ENCODE measurements at places on chromosomes 4 and X. TPM values are rescaled to one million over a fixed set of nuclear protein-coding genes. Genes with fewer than 3 reads are reported as not detected.

Gene VSIG1
- 1.7 TPM for total RNA-seq

Gene PCDH19
- total RNA-seq = 0.89 TPM

Gene CDS1
- 20.3 TPM for total RNA-seq

Gene FGFR3
- total RNA-seq = 17.4 TPM

Gene ZNF732
- 41.6 TPM for total RNA-seq

Gene CFAP47
- total RNA-seq = 0.47 TPM

Gene CMC4
- total RNA-seq = 9.9 TPM

Gene IL2RG
- total RNA-seq = not detected

Gene DNAAF6
- total RNA-seq = not detected

Gene CSAG1
- not detected for total RNA-seq

- H3K4me3 ChIP-seq = no peak overlapping the region
- H3K4me1 ChIP-seq = peaks cover 20% of the 10 kb centered on the region
- H3K36me3 ChIP-seq = no peaks in the 10 kb centered on the region
- H3K27me3 ChIP-seq = no peaks in the 10 kb centered on the region
- no peak for DNase-seq
Measured at GRCh38 chr4:78568640-78569305, 17.2 kb downstream of the ANXA3 start.

DNA sequence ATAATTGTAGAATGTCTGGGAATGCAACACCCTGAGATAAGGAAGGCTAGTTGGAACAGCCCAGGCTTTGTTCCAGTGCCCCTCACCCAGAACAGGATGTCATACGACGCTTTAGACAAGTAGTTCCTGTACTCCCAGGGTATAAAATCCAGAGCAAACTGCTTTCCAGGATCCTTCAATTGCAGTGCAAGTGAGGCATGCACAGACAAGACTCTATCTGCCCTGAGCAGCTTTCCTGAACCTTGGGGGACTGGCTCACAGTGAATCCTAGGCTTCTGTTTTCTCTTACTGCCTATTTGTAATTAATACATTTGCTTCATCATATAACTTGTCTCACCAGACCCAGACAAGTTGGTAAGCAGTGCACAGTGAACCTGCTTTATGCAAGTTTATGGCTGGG, 48.4 kb upstream of the IL9R start:
- H3K27me3 ChIP-seq = no peaks in the 10 kb centered on the region
- no peaks in the 10 kb centered on the region for H3K4me1 ChIP-seq
- no peaks in the 10 kb centered on the region for H3K36me3 ChIP-seq
- DNase-seq = no peak

DNA sequence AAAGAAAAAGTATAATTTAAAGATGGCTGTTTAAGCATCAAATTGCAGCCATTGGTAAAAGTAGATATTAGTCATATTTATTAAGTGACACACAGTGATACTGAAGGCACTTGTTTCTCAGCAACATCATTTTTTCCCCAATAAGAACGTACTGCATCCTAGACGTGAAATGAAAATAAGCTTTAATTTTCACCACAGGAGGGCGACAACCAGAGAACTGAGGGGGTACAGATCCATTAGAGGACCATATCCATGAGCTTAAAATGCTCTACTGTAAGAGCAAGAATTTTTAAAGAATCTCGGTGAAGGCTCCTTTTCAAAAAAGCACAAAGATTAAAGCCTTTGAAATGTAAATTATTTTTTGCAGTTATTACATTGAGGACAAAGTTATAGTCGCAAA, 33.4 kb downstream of the FRG1 start:
- no peaks in the 10 kb centered on the region for H3K36me3 ChIP-seq
- peak; percentile 42 for DNase-seq
- 0 out of 2 replicates have a peak, but pooled peaks cover 3% of the 10 kb centered on the region for H3K4me1 ChIP-seq

- no peaks in the 10 kb centered on the region for H3K36me3 ChIP-seq
- H3K27me3 ChIP-seq = no peaks in the 10 kb centered on the region
- H3K4me3 ChIP-seq = no peak overlapping the region
- no peak overlapping the region for H3K27ac ChIP-seq
- DNase-seq = no peak
Measured at GRCh38 chrX:39857780-39858179, 240.0 kb downstream of the BCOR start.

DNA sequence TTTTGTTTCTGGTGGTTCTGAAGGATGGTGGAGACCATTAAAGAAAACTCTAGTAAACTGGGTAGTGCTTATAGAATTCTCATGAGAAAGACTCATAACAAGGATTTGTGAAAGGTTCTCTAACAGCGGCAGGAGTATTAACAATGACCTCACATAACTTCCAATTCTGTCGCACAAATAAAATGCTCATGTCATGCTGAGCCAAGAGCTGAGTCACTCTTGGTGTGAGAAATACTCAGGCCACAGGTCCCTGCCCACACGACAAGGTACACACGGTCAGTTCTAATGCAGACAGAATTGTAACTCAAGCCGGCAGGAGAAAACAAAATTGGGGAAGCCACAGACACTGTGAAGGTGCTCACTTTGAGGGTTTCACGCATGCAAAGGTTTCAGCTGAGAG, 34.4 kb upstream of the C4orf50 start:
- no peak overlapping the region for H3K27ac ChIP-seq
- H3K36me3 ChIP-seq = no peaks in the 10 kb centered on the region
- H3K4me3 ChIP-seq = no peak overlapping the region
- no peaks in the 10 kb centered on the region for H3K4me1 ChIP-seq
- no peak for DNase-seq
- H3K27me3 ChIP-seq = no peaks in the 10 kb centered on the region

DNA sequence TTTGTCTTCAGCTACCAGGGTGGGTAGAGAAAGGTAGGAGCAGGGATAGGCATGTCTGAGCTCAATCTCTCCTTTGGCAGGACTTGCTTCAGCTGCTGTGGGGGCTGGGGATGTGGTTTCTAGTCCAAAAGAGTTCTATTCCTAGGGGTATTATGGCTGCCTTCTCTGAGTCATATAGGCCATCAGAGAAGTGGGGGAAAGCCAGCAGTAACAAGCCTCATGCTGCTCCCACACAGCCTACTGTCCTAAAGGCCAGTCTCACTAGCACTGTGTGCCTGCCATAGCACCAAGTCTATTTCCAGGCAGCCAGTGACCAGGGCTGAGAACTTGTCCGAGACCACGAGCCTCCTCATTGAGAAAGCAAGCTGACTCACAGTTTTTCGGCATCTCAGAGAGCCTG, 270.6 kb downstream of the DCAF12L2 start:
- no peak overlapping the region for H3K4me3 ChIP-seq
- H3K4me1 ChIP-seq = no peaks in the 10 kb centered on the region
- no peak for DNase-seq

DNA sequence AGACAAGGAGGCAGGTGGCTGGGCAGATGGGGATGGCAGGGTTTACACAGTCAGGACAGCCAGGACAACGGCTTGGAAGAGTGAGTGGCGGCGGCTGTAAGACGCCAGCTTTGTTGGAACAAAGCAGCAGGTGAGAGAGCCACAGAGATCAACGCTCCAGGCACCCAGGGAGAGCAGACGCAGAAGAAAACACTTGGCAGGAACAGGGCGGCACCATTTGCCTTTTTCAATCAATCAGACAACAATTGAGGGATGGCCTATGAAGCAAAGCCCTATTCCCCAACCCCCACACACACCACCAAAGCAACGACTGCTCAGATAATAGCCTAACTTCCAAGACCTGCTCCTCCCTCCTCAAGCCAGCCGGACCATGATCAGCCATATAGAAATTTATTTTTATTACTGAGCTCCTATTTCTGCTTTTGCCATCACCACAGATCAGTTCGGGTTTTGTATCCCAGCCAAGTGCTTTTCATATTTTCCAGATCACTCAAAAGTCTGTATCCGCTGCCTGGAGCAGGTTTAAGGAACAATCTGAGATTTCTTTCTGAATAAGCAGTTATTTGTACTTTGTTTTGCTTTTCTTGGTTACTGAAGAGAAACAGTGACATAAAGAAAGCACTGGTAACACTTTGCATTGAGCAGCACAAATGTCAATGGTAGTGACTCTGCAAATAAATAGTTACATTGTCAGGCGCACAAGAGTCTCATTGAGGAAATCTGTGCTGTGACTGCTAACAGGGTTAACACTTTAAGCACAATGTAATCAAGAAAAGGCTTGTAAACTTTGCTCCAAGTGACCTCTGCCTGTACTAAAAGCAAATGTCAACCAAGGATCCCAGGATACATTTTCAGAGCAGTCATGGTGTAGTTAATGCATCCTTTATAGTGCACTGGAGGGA, 81.8 kb upstream of the RBPJ start:
- no peaks in the 10 kb centered on the region for H3K27me3 ChIP-seq
- H3K4me1 ChIP-seq = peaks cover 17% of the 10 kb centered on the region
- H3K36me3 ChIP-seq = no peaks in the 10 kb centered on the region
- H3K4me3 ChIP-seq = peak overlapping the region; percentile 12
- H3K27ac ChIP-seq = peak overlapping the region; percentile 65

- DNase-seq = no peak
- no peaks in the 10 kb centered on the region for H3K27me3 ChIP-seq
- H3K27ac ChIP-seq = no peak overlapping the region
- H3K36me3 ChIP-seq = no peaks in the 10 kb centered on the region
- H3K4me3 ChIP-seq = no peak overlapping the region
Measured at GRCh38 chr4:151808120-151808529, 47.3 kb upstream of the GATB start.

- no peak for DNase-seq
- no peak overlapping the region for H3K27ac ChIP-seq
- no peaks in the 10 kb centered on the region for H3K27me3 ChIP-seq
- H3K4me3 ChIP-seq = no peak overlapping the region
- H3K4me1 ChIP-seq = no peaks in the 10 kb centered on the region
Measured at GRCh38 chrX:148229801-148230303, 248.7 kb downstream of the FMR1NB start.

DNA sequence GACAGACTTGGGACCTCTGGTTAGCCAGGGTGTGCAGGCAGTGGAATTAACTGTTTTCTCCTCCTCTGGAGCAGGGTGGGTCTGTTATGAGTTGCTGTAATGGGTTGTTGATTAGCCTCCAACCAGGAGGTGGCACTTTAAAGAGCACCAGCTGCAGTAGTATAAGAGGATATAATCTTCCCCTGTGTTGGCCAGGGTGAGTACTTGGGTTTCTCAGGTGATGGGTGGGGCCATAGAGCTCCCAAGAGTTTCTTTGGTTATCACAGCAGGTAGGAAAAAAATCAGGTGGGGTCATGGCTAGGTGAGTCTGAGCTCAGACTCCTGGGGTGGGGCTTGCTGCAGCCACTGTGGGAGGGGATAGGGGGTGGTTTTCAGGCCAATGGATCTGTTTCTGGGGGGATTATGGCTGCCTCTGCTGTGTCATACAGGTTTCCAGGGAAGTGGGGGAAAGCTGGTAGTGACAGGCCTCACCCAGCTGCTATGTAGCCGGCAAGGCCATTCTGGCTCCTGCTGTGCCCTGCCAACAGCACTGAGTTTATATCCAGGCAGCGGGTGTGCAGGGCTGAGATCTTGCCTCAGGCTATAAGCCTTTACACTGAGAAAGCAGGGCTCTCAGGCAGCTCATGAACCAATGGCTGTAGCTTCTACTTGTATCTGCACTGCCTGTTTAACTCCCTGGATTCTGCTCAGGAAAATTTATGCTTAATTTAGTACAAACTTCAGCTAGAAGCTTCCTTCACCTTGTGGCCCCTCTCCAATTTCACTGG, 70.1 kb downstream of the CCNG2 start:
- H3K27ac ChIP-seq = no peak overlapping the region
- no peaks in the 10 kb centered on the region for H3K36me3 ChIP-seq
- no peak overlapping the region for H3K4me3 ChIP-seq
- DNase-seq = no peak
- H3K27me3 ChIP-seq = no peaks in the 10 kb centered on the region

- DNase-seq = no peak
- H3K4me3 ChIP-seq = no peak overlapping the region
- H3K27me3 ChIP-seq = no peaks in the 10 kb centered on the region
- no peaks in the 10 kb centered on the region for H3K4me1 ChIP-seq
- H3K36me3 ChIP-seq = no peaks in the 10 kb centered on the region
Measured at GRCh38 chr4:161411901-161412300, 751.9 kb downstream of the FSTL5 start.

- H3K27me3 ChIP-seq = peaks cover 21% of the 10 kb centered on the region
- no peaks in the 10 kb centered on the region for H3K36me3 ChIP-seq
- no peak for DNase-seq
- no peak overlapping the region for H3K27ac ChIP-seq
- H3K4me1 ChIP-seq = peaks cover 30% of the 10 kb centered on the region
- no peak overlapping the region for H3K4me3 ChIP-seq
Measured at GRCh38 chr4:185591679-185592141, 56.4 kb upstream of the PDLIM3 start.

DNA sequence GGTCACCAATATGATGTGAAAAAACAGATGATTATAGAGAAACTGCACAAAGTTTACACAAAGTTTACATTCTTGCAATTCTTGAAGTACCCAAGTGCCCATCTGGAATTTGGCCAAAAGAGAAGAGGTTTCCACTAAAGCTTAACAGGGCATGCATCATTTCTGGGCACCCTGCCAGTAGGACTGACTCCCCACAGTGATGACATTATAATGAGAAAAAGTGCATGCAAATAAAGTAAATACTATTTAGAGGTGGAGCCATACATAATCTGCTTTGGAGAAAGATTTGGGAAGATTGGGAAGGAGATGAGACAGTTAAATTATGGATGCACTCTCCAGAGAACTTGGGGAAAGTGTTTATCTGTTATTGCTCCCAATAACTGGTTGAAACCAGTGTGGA, 93.7 kb upstream of the TRPC3 start:
- no peaks in the 10 kb centered on the region for H3K27me3 ChIP-seq
- no peaks in the 10 kb centered on the region for H3K4me1 ChIP-seq
- H3K36me3 ChIP-seq = no peaks in the 10 kb centered on the region
- H3K27ac ChIP-seq = no peak overlapping the region
- DNase-seq = no peak

DNA sequence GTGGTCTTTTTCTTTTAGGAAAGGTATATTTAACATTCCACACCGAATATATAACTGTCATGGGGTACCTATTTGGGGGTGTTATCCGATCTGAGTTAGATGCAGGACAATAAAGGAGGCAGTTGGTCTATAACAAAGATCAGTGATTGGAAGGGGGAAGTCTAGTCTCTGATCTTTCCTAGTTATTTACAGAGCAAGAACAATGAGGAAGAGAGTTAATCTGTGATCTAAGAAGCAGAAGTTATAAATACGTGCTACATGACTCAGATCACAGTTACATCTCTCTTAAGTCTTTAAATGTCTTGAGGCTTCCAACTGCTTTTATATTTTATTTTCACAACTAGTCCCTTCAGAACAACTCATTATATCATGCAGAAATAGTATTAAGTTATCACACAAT, 33.2 kb upstream of the ARMCX4 start:
- no peaks in the 10 kb centered on the region for H3K4me1 ChIP-seq
- no peaks in the 10 kb centered on the region for H3K27me3 ChIP-seq
- no peak overlapping the region for H3K4me3 ChIP-seq
- H3K27ac ChIP-seq = no peak overlapping the region
- no peaks in the 10 kb centered on the region for H3K36me3 ChIP-seq
- DNase-seq = no peak

GRCh38 chr4:4945829-4946228, 73.4 kb downstream of the CYTL1 start:
- no peaks in the 10 kb centered on the region for H3K27me3 ChIP-seq
- no peaks in the 10 kb centered on the region for H3K36me3 ChIP-seq
- no peaks in the 10 kb centered on the region for H3K4me1 ChIP-seq
- DNase-seq = no peak
